ENCODE measurements at places on chromosomes 2 and 18. TPM values are rescaled to one million over a fixed set of nuclear protein-coding genes. Genes with fewer than 3 reads are reported as not detected.

The C2orf81 gene
- 0.28 TPM for total RNA-seq

The CXCR1 gene
- not detected for total RNA-seq

The LRRC30 gene
- not detected for total RNA-seq

The RBMS1 gene
- 88.4 TPM for total RNA-seq

The RAB6C gene
- total RNA-seq, result not detected

The LYG2 gene
- total RNA-seq, result not detected

The ACKR3 gene
- total RNA-seq, result 57.0 TPM

The DSG1 gene
- total RNA-seq, result not detected

The FSHR gene
- not detected for total RNA-seq
